T47D (cell line): ENCODE measurements at places on chromosomes 5 and 9.

GRCh38 chr9:35489313-35490154 is at the start of gene RUSC2:
TSS of gene RUSC2 (plus strand) at chr9:35490111. CDS start at chr9:35546522, 56,411 bp downstream.
- DNase-seq, result peak; percentile 36

DNA sequence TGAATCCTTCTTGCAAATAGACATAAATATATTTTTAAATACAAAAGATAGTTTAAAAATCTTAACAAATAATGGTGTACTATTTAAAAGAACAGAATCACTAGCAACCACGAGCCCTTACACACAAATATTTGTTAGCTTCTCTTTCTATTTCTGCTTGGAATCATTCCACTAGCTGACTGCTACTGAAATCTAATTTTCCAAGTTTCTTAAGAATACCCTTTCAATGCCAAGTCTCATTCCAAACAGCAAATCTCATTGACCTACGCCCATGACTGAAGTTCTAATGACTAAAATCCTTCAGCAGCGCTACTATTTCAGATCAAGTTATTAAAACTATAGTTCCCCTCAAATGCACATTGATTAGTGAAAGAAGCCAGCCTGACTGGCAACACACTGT is 13.2 kb upstream of the PPP1R2B start:
- no peak for DNase-seq

- no peak for DNase-seq
These were observed 7.4 kb downstream of the FIBCD1 start for GRCh38 chr9:130931508-130932254.

- DNase-seq, result no peak
These were observed 23.6 kb upstream of the CERCAM start for GRCh38 chr9:128396970-128397613.

GRCh38 chr5:107324809-107325208 is 345.9 kb downstream of the EFNA5 start:
- DNase-seq, result no peak
